Neural crest cell (in vitro differentiated cells): ENCODE measurements at places on chromosomes 1 and 21. TPM values are rescaled to one million over a fixed set of nuclear protein-coding genes. Genes with fewer than 3 reads are reported as not detected.

DNA sequence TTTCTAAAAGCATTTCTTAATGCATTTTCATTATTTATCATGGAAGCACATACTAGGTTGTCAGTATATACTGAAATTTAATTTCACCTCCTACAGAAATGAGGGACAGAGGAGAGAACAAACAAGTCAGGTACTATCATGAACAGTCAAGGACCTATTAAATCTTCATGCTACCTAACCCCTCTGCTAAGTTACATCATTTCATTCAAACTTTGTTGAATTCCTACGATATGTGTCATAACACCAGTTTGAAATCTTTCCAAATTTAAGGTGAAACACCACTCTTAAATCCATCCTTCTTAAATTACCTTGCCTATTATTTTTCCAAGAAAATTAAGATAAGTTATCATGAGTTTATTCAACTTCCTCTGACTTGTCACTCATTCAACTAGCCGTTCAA is 78.9 kb downstream of the DENND1B start:
- H3K36me3 ChIP-seq: peaks cover 5% of the 10 kb centered on the region
- DNase-seq: no peak
- no peak overlapping the region for H3K4me3 ChIP-seq
- H3K27ac ChIP-seq: no peak overlapping the region
- H3K27me3 ChIP-seq: no peaks in the 10 kb centered on the region
- no peaks in the 10 kb centered on the region for H3K4me1 ChIP-seq

- no peaks in the 10 kb centered on the region for H3K27me3 ChIP-seq
- H3K4me3 ChIP-seq: no peak overlapping the region
- H3K36me3 ChIP-seq: no peaks in the 10 kb centered on the region
- H3K27ac ChIP-seq: no peak overlapping the region
Observed at GRCh38 chr1:8086055-8086454, 59.9 kb upstream of the ERRFI1 start.

GRCh38 chr21:32093646-32094462 is 185.0 kb downstream of the MIS18A start:
- H3K4me3 ChIP-seq: no peak overlapping the region
- no peaks in the 10 kb centered on the region for H3K27me3 ChIP-seq
- no peak for DNase-seq

DNA sequence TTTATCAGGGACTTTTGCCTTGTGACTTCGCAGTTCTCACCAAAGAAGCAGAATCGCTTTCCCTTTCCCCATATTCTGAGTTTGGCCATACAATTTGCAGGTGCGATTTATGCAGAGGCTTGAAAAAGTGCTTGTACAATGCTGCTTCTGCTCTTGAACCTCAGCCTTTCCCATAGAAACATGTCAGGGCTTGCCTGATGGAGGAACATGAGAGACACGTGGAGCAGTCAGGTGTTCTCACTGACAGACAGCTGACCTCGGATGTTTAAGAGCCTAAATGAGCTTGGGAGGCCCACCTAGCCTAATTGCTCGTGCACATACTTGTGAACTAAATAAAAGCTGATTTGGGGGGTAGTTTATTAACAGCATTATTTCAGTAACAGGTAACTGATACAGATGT is 290.0 kb downstream of the S1PR1 start:
- no peak for DNase-seq
- H3K27me3 ChIP-seq: no peaks in the 10 kb centered on the region
- H3K27ac ChIP-seq: no peak overlapping the region

DNA sequence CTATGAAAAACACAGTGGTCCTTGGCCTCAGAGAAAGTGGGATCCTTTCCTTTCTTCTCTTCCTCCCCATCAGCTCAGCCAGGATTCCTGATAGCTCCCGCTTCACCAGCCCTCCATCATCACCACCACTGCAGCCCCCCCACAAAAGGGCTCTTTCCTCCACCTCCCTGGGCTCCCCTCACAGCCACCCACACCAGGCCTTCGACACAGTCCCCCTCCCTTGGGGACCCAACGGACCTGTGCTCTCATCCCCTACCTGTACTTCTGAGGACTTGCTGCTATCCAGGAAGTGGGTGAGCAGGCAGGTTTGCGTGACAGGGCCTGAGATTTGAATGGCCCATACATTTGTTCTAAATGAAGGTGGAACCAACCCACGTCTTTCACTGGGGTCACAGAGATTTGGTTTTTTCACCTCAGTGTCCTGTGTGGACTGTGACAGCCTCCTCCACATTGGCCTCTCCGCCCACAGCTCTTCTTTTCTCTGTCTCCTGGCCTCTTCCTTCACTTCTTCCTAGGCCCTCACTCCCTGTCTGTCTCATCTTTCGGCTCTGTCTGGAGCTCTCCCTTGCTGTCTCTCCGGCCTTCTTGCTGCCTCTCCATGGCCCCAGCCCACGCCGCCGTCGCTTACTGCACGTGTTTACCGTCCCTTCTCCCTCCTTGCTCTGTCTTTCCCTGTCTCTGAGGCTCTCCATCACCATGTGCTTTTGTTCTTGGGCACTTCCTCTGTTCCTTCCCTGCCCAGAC is 238.6 kb downstream of the FOXD2 start:
- no peak for DNase-seq
- no peak overlapping the region for H3K4me3 ChIP-seq
- peaks cover 23% of the 10 kb centered on the region for H3K4me1 ChIP-seq
- peaks cover 39% of the 10 kb centered on the region for H3K27me3 ChIP-seq

GRCh38 chr1:179046808-179047635 is 21.3 kb downstream of the FAM20B start:
- H3K4me1 ChIP-seq: peaks cover 11% of the 10 kb centered on the region
- H3K36me3 ChIP-seq: peaks cover 11% of the 10 kb centered on the region
- H3K4me3 ChIP-seq: no peak overlapping the region

GRCh38 chr1:72911656-72912055 is 629.3 kb upstream of the NEGR1 start:
- no peak overlapping the region for H3K4me3 ChIP-seq
- H3K36me3 ChIP-seq: no peaks in the 10 kb centered on the region
- H3K27me3 ChIP-seq: no peaks in the 10 kb centered on the region

Gene URB1
- total RNA-seq: 22.2 and 23.1 TPM in 2 replicates

Gene DMBX1
- not detected in 2 replicates for total RNA-seq

DNA sequence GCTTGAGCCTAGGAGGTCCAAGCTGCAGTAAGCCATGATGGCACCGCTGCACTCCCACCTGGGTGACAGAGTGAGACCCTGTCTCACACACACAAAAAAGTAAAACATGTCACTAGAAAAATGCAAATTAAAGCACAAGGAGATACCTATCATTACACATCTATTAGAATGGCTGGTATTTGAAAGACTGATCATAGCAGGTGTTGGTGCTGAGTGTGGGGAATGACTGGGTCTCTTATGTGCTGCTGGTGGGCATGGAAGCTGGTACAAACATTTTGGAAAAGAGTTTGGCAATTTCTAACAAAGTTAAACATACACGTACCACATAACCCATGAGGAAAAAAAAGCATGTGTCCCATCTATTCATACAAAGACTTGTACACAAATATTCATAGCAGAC is 142.1 kb upstream of the ZBTB40 start:
- H3K36me3 ChIP-seq: no peaks in the 10 kb centered on the region
- no peak overlapping the region for H3K27ac ChIP-seq
- peaks cover 51% of the 10 kb centered on the region for H3K27me3 ChIP-seq
